ENCODE measurements at places on chromosomes 5 and 9. TPM values are rescaled to one million over a fixed set of nuclear protein-coding genes. Genes with fewer than 3 reads are reported as not detected.
A peak's percentile ranks its signal among the peaks of the same experiment; 100 is the strongest.

GRCh38 chr5:134784241-134784920, 25.8 kb downstream of the DDX46 start:
- no peak for DNase-seq

GRCh38 chr9:125881042-125881441, 133.9 kb downstream of the PBX3 start:
- DNase-seq: no peak

DNA sequence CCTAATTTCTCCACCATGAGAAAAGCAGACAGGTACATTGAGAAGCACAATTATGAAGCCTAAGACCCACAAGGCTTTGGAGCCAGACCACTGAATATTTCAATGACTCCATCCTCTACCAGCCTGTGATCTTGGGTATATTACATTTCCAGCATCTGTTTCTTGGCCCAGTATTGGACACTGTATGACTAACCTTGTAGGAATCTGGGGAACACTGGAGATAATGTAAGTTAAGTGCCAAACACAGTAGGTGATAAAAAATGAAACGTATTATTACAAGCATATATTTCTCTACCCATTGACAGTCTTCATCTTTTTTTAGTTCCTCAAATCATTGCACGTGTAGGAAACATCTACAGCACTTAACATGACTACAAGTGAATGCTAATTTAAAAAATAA, 28.6 kb upstream of the FEM1C start:
- DNase-seq: no peak

- DNase-seq: no peak
These were observed 188.3 kb downstream of the CNTLN start for GRCh38 chr9:17322882-17323864.

DNA sequence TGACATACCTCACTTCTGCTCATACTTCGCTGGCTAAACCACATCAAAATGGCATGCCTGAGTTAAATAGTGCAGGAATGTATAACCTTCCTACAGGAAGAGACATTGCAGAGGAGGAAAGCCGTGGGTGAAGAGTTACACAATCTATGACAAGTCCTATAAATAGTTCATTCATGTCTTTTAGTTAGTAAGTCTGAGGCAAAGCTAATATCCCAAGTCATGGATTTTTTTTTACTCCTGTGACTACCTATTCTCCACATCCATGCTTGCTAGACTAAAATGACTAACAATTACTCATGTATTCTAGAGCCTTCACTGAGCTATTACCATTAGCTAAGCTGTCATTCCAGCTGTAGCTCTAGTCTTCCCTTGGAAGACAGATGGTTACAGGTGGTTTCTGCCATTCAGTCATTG, 391.3 kb downstream of the NR2F1-AS1 start:
- DNase-seq: peak; percentile 99

GRCh38 chr9:117122953-117123352, 291.9 kb downstream of the ASTN2 start:
- DNase-seq: no peak

- DNase-seq: no peak
These were observed 5.7 kb upstream of the GAPVD1 start for GRCh38 chr9:125255781-125256391.

DNA sequence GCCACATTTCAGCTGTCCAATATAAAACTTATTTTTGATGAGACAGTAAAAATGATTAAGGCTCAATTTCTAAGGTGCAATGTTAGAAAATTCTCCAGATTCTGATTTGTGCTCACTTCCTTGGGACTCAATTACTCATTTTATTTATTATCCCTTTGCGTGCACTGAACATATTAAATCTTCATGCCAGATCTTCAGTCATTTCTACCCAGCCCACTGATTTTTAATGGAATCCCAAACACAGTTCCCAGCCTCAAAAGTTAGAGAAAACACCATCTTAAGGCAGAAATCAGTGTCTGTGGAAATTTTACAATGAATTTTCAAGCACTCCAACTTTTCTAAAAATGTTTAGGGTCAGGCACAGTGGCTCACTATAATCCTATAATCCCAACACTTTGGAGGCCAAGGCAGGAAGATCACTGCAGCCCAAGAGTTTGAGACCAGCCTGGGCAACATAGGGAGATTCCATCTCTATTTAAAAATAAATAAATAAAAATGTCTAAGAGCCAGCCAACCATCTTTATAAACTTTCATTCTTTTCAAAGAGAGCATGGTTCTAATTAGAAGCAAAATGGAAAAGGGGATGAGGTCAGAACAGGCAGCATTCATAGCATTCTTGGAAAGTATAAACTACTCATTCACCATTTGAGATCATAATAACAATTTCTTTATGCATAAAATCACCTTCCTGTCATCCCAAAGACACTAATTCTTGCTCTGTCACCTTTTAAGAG, 53.7 kb downstream of the TLE1 start:
- DNase-seq: no peak

GRCh38 chr9:127991017-127991756, 10.4 kb upstream of the EEIG1 start:
- peak; percentile 65 for DNase-seq

GRCh38 chr5:157269165-157269671, 3.3 kb downstream of the CYFIP2 start:
- DNase-seq: no peak

DNA sequence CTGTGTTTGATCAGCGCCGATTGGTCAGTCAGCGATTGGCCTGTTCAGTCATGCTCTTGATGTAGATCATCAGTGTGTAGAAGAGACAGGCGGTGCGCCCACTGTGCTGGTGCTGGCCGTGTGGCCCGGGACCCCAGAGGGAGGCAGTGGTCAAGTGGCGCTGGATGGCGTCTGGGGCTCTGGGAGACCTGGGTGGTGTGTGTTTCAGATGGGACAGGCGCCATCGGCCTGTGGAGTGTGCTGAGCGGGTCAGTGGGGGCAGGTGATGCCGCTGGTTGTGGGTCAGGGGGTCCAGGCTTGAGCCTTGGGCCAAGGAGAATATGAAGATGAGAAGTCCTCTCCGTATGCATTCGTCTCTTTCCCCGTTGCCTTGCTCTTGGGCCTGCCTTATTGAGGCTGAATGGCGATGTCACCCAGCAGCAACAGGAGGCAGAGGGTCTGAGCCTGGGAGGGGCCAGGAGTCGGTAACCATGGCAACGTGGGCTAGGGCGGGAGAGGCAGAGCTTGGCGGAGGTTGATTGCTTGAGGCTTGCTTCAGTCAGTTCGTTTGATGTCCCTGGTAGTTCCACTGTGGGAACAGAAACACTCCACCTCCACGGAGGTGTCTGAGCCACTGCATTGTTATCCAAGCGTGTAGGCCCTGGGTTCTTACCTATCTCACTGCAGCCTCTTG, 117.8 kb upstream of the CACNA1B start:
- DNase-seq: no peak

The ZNF367 gene
- 10.8 TPM for total RNA-seq

The RBM18 gene
- 13.9 TPM for total RNA-seq

The SLC25A2 gene
- total RNA-seq: 0.29 TPM

The CERCAM gene
- 49.1 TPM for total RNA-seq

The BSPRY gene
- 8.8 TPM for total RNA-seq

The PCSK1 gene
- not detected for total RNA-seq

The ACSL6 gene
- not detected for total RNA-seq

The LHX2 gene
- total RNA-seq: not detected

Data from epithelial cell of proximal tubule (primary cell).